T-helper 9 cell (primary cell): ENCODE measurements at places on chromosomes 2 and 18.
A peak's percentile ranks its signal among the peaks of the same experiment; 100 is the strongest.

- no peak for DNase-seq
Measured at GRCh38 chr18:2139691-2140090, 431.6 kb downstream of the METTL4 start.

- DNase-seq, result peak; percentile 24
Measured at GRCh38 chr2:196234672-196235071, 63.3 kb upstream of the STK17B start.

DNA sequence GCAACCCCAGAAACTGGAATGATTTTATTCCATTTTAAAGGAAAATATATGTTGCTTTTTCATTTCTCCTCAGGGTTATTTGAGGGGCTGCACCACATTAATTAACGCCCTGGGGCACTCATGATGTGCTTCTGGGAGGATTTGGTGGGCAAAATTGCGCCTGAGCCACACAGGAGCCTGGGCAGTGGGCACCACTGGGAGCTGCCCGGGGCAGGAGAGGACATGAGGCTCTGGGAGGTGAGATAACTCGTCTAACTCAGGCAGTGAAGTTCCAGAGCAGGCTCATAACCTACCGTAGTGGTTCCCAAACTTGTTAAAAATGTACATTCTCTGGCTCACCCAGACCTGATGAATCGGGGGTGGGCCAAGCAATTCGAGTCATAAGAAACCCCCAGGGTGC is 68.3 kb downstream of the EDAR start:
- DNase-seq, result no peak

GRCh38 chr18:48854780-48855179 is 96.0 kb downstream of the SMAD7 start:
- DNase-seq, result no peak

- no peak for DNase-seq
Measured at GRCh38 chr2:102235042-102235473, 48.2 kb downstream of the IL1RL2 start.

DNA sequence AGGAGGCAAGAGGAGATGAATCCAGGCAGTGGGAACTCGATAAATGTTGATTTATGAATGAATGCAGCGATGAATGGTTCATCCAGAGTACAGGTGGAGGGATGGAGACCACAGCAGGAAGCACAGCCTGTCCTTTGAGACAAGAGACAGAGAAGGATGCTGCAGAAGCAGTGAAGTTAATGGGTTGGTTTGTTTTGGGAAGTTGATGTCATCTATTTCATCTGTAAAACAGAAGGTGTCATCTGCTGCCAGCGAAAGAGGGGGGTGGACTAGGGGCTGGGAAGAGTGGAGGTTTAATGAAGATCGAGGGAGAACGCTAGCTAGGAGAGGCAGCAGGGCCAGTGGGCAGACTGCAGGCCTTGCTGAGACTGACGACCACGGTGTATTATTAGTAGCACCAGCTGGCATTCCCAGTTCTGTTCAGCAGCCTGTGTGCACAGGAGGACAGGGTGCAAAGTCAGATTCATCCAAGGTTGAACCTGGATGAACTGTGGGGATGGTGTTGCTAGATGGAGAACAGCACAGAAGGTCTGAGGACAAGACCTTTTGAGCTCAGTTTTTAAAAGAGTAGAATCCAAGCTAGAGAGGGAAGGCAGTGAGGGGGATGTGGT is 120.3 kb upstream of the CAPN13 start:
- DNase-seq, result no peak

GRCh38 chr2:156332284-156332533 is 312 bp downstream of the NR4A2 start:
- no peak for DNase-seq

DNA sequence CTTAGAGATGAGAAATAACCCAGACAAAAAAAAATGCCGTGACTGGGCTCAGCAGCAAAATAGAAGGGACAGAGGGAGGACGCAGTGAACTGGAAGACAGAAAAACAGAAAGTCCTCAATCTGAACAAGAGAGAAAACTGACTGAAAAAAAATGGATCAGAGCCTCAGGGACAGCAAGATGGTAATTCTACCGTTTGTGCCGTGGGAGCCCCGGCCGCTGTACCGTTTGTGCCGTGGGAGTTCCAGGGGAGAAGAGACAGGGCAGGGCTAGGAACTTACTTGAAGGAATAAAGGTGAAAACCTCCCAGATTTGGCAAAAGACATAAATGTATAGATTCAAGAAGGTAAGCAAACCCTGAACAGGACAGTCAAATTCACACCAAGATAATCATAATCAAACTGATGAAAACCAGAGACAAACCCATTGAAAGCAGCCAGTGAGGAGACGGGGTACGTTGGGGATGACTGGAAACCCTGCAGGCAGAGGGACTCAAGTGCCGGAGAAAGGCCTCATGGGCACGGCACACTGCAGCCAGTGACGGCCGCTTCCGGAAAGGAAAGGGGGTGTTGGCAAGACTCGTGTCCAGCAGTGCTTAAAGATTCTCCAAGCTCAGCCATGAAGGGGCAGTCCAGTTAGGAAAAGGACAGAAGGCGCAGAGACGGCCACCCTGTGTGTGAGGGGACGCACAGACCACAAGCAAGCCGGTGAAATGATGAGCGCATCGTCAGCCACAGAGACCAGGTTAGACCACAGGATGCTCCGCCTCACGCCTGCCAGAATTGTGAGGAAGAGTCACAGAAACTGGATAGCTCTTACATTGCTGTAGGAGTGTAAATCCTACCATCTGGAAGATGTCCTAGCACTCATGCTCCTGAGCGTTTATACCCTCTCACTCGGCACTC is 40.0 kb upstream of the NFATC1 start:
- no peak for DNase-seq

DNA sequence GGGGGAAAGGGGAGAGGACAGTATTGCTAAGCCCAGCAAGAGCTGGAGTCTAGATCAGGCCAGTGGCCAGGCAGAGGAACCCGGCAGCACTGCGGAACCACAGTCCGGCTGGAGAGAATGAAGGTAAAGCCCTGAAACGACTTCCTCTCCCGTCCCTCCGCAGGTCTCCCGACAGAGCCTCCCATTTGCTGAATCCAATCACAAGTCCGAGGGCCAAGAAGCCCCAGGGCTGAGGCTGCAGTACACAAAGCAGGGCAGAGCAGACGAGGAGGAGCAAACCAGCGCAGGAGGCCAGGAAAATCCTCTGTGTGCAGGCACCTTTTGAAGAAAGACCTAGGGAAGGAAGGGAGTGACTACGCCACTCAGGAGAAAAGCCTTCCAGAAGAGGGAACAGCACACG is 104.4 kb downstream of the OSBPL1A start:
- no peak for DNase-seq

DNA sequence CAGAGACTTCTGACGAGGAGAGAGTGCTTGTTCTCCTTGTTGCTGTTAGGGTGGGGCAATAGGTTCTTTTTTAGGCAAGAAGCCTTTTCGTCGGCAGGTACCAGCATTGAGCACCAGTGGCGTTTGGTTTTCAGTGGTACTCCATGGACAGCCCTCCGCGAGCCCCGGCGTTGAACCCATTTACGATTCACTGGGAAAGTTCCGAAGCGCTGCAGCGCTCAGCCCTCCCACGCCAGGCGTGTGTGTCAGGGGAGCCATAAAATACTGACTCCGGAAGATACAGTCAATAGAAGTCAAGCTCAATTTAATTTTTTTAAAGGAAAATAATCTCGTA is 494 bp upstream of the ROCK1 start:
- no peak for DNase-seq

GRCh38 chr2:101253013-101253702 is 472 bp downstream of the CNOT11 start:
- peak; percentile 66 for DNase-seq

DNA sequence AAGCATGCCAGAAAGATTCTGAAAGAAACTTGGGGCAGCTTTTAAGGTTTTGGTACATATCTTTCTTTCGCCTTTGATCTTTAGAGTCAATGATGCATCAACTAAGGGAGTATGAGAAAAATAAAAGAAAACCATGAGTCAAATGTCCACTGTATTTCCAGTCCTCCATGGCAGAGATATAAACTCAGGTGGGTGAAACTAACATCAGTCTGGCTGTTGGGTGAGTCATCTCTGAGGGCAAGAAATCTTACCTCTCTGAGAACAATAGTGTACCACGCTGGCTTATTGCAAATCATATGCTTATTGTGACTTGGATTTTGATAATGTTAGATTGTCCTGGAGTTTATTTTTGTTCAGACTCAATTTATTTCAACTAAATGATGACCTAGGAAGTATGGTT is 521.0 kb downstream of the PLCL1 start:
- no peak for DNase-seq

DNA sequence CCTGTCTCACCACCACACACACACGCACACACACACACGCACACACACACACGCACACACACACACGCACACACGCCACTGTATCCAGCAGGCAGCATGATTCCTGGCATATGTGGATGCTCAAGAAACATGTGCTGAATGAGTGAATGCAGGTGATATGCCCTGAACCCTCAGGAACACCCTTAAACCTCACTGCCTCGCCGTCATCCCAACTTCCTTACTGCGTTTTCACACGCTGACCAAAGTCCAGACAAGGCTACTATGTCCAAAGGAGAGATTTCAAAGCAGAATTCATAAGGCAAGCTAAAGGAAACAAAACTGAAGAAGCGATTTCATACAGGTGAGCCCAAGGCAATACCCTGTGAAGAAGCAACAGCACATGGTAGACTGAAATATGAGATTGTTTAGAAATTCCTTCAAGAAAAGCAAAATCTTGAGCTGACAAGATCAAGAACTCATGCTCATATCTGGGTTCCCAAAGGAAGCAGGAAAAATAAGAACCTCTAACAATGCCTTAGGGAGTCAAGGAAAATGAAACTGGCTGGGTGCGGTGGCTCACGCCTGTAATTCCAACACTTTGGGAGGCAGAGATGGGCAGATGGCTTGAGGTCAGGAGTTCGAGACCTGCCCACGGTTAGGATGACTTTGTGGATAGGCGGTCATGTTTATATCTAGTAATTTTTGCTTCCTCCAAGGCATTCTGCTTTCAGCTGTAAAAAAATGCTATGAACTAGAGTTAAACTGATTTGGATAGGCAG is 69.1 kb downstream of the TNFRSF11A start:
- no peak for DNase-seq

DNA sequence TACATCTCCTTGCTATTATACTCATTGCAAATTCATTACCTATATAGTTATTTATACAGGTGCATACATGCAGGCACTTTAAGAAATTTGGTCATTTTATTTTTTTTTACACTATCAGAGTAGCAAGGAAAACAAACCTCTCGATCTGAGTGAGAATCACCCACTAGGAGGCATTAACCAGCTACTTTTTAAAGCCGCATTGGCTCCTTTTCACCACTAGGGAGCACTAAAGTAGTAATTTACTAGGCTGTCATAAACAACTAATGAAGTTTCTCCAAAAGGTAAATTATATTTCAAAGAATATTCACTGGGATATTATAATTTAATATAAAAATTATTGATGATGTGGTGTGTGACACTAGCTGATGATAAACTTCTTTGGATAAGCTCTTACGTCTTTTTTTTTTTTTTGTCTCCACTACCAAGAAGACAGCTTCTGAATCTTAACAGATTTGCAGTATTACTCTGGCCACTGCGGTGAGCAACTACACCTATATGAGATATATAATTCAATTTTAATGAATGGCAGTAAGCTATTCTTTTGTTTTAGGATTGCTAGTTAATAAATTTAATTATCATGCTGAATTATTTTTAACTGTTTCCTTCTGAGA is 101.9 kb downstream of the NOL4 start:
- DNase-seq, result no peak

GRCh38 chr2:169980001-169980400 is 152.7 kb downstream of the UBR3 start:
- DNase-seq, result no peak

GRCh38 chr2:223674998-223675609 is 72.9 kb upstream of the SCG2 start:
- no peak for DNase-seq

DNA sequence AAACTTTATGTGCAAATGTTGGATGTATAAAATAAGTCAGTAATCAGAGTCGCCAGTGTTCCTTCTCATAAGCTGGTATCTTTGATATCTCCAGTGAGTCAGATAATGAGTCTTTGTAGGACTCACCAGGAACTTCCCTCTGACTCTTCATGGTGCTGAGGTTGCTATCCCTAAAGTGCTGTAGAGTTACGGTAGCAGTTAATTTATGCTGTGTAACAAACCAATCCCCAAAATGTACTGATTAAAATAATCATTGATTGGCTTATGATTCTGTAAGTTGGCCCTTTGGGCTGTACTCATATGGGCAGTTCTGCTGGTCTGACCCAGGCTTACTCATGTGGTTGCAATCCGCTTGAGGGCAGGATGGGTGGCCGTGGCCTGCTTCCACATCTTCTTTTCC is 43.8 kb downstream of the MAIP1 start:
- no peak for DNase-seq

DNA sequence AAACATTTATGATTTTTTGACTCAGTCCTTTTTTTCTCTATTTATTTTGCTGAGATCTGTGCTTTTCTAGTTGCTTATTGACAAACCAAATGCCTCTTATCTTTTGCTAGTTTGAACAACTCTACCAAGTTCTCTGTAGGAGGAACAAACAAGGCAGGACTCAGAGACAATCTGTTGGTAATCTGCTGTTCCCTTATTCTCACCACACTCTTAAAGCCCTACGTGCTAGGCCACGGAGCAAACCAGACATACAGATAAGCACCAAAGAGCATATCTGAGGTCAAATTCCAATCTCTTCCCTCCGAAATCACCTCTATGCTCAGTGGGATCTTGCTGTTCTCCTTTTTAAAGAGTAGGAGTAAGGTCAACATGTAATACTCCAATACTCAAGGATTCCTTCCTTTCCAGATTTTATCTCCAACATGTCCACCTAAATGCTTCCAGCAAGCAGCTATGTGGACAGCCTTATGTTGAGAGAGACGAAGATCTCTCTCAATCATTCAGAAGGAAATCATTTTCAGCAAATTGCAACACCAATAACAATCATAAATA is 18.4 kb downstream of the FN1 start:
- DNase-seq, result no peak

DNA sequence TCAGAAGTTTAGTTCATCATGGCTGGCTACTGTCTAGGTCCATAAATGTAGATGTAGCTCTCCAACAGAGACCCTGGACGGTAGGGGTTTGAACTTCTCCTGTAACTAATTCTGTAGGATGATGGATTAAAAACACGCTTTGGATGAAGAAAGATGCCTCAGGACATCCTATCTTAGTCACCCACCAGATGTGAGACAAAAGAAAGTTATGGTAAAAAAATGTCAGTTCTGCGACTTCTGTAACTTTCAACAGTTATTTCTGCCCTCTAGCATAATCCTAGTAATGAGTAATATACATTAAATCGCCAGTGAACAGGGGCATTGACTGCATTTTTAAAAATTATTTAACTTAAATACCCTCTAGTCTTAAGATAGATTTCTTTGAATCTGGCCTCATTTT is 210.1 kb upstream of the LRATD1 start:
- DNase-seq, result no peak
